H1 (cell line): ENCODE measurements at places on chromosomes 6 and 20. TPM values are rescaled to one million over a fixed set of nuclear protein-coding genes. Genes with fewer than 3 reads are reported as not detected.

Gene SLC17A2
- total RNA-seq: not detected in 2 replicates

Gene FAM209B
- total RNA-seq: 0.82 TPM in 1 of 2 replicates, not detected in the other

Gene CNKSR3
- total RNA-seq: 6.2 and 6.3 TPM in 2 replicates

Gene ULBP2
- total RNA-seq: not detected in 2 replicates

Gene RIPPLY2
- total RNA-seq: 0.74 and 1.9 TPM in 2 replicates

Gene PLEKHG1
- total RNA-seq: 1.6 and 2.2 TPM in 2 replicates

Gene LST1
- total RNA-seq: not detected in 2 replicates

Gene VSX1
- total RNA-seq: not detected in 2 replicates

Gene GGT7
- total RNA-seq: 24.1 and 25.5 TPM in 2 replicates

Gene CYP24A1
- total RNA-seq: not detected in 2 replicates

Gene CDH4
- total RNA-seq: 7.4 and 7.9 TPM in 2 replicates

Gene MYH7B
- 0.30 and 0.69 TPM in 2 replicates for total RNA-seq

Gene DEFB132
- total RNA-seq: not detected in 2 replicates

Gene CCDC170
- 0.09 TPM in 1 of 2 replicates, not detected in the other for total RNA-seq

Gene RNF146
- 28.8 and 30.8 TPM in 2 replicates for total RNA-seq

Gene C20orf202
- total RNA-seq: not detected in 2 replicates

Gene MEP1A
- total RNA-seq: not detected in 2 replicates

Gene OVOL2
- total RNA-seq: 11.4 TPM in 2 replicates

Gene FNDC11
- 2.5 and 2.6 TPM in 2 replicates for total RNA-seq

Gene WFDC12
- not detected in 2 replicates for total RNA-seq

Gene TRDN
- 37.5 and 41.6 TPM in 2 replicates for total RNA-seq

Gene PLCB4
- 13.8 and 14.1 TPM in 2 replicates for total RNA-seq

Gene CNR1
- 2.9 and 3.1 TPM in 2 replicates for total RNA-seq

Gene TSHZ2
- total RNA-seq: 0.30 and 0.48 TPM in 2 replicates

Gene RAET1E
- total RNA-seq: not detected in 2 replicates

Gene TCP11
- not detected in 2 replicates for total RNA-seq

Gene PRSS35
- total RNA-seq: 2.3 and 2.9 TPM in 2 replicates

Gene FOXA2
- 0.34 TPM in 1 of 2 replicates, not detected in the other for total RNA-seq

Gene HLA-DRB5
- 1.0 and 1.4 TPM in 2 replicates for total RNA-seq

Gene TMEM14B
- 83.8 and 84.6 TPM in 2 replicates for total RNA-seq

Gene NHSL1
- 27.2 and 32.4 TPM in 2 replicates for total RNA-seq

Gene POM121L2
- 0.09 and 0.17 TPM in 2 replicates for total RNA-seq

Gene SNPH
- 4.0 and 4.9 TPM in 2 replicates for total RNA-seq

Gene DNAH8
- not detected in 2 replicates for total RNA-seq

Gene LHFPL5
- not detected in 2 replicates for total RNA-seq

Gene TREML2
- 0.09 and 0.11 TPM in 2 replicates for total RNA-seq

Gene PSMB1
- total RNA-seq: 232 and 237 TPM in 2 replicates

Gene STX7
- total RNA-seq: 27.9 and 32.6 TPM in 2 replicates

Gene STX11
- total RNA-seq: 0.21 and 0.34 TPM in 2 replicates
